CD4-positive, alpha-beta T cell (primary cell): ENCODE measurements at places on chromosomes 13 and 19.

GRCh38 chr19:27735314-27735713 is 1477.6 kb downstream of the UQCRFS1 start:
- DNase-seq: no peak

DNA sequence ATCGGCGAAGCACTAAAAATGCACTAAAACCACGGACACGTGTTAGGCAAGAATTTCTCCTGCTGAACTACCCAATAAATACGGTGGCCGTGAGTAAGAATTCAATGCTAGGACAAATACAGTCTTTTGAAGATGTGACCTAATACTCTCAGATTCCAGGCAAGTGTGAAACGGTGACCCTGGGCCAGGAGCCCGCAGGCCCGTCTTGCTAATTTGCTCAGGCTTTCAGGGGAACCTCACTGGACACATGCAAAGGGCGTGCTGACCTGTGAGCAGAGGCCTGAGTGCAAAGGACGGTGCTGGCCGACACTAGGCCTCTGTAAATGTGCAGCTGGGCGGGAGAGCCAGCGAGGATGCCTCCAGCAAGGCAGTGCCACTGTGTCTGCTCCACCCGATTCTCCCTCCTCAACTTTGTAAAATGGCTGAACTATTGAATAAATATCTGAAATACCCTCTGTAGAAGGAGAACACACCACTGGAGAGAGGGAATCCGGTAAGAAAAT is 70.1 kb downstream of the STK24 start:
- DNase-seq: no peak

- DNase-seq: no peak
Observed at GRCh38 chr19:49679771-49680413, 2.8 kb downstream of the PRMT1 start.

- DNase-seq: no peak
Observed at GRCh38 chr13:34749046-34749445, 193.0 kb upstream of the NBEA start.

DNA sequence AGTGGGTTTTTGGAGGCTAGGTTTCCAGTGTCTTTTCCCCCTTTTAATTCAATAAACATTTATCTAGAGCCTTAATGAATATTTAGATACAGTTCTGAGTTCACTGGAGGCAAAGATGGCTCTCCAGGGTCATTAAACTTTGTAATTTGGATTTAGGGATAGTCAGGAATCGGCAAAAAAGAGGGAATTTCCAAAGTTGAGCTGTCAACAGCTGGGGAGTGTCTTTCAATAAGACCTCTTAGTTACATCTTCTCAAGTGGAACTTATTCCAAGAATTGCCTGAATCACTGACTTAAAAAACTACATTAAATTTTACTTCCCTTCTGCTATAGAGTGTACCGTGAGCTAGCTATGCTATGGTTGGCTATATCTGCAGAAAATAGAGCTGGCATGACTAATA is 2.0 kb downstream of the LRCH1 start:
- DNase-seq: no peak
